Stimulated activated CD4-positive, alpha-beta T cell treated with anti-CD3 and anti-CD28 coated beads, Interleukin-1b, Interleukin-23, amount 100 ng/mL, for 1 hour (primary cell): ENCODE measurements at places on chromosomes 6 and 20.

DNA sequence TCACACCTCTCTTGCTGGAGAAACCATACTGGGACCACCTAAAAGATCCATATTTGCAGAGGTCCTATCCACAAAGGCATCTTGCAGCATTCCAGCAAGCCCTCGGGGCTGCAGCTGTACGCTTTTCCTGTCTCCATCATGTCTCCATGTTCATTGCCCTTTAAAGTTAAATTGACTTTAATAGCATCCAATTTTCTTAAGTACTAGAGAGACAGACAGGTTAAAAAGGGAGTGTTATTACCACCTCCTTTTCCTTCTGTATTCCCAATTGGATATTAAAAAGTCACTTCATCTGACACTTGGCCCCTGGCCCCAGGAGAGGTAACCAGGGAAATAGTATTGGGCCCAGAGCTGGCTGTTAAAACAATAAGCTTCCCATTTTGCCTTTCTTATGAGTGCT is 178.6 kb downstream of the UNC5CL start:
- DNase-seq: no peak

DNA sequence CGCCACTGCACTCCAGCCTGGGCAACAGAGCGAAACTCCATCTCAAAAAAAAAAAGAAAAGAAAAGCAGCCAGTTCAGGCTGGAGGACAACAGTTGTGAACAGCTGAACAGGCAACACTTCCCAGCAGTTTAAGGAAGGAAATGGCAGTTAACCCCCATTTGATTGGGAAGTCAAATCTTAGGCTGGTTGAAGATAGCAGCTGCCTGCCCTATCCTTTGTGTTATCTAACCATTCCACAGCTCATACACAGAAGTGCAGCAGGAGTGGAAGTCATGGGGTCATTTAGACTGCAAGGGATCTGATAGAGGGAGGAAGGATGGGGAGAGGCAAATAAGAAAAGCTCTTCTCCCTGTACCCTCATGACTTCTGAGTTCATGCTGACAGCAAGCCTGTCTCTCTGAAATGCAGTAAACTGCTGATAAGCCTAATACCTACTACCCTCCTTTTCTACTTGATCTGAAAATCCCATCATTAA is 35.3 kb downstream of the KCTD20 start:
- no peak for DNase-seq

DNA sequence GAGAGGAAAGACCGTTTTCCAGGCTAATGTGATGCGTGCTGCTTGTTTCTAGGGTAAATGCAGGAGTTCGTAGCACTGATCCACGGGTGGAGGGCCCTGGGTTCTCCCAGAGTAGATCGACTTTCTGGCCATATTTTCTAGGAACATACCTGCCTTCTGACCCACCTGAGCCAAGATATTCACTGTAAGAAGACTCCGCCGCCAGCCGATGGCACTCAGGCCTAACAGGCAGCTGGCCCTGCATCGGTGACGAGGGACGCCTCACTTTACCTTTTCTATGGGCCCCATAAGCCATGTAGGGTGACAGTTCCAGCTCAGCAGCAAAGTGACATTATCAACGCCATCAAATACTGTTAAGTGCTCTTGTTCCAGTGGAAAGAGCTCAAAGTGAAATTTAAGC is 30.2 kb upstream of the FRMD1 start:
- no peak for DNase-seq

DNA sequence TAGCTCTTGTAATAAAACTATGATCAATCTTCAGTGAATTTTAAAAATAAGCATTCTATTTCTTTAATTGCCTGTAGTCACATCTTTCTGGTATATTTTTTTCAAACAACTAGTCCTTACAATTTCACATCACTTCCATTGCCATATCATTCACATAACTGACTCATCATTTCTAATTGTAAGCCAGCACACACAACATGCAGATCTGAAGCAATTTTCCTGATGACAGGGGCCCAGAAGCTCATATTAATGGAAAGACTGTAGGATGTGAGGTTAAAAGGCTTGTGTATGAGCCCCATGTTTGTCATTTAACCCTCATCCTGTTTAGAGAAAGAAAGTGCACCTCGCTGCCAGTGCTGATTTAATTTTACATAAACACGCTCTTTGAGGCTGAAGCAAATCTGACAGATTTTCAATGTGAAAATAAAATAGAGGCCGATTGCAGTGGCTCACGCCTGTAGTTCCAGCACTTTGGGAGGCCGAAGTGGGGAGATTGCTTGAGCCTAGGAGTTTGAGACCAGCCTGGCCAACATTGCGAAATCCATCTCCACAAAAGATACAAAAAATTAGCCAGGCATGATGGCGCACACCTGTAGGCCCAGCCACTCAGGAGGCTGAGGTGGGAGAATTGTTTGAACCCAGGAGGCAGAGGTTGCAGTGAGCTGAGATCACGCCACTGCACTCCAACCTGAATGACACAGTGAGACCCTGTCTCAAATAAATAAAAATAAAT is 40.1 kb upstream of the LTV1 start:
- DNase-seq: no peak

GRCh38 chr6:34657037-34657306 is 39.6 kb downstream of the ILRUN start:
- DNase-seq: no peak

DNA sequence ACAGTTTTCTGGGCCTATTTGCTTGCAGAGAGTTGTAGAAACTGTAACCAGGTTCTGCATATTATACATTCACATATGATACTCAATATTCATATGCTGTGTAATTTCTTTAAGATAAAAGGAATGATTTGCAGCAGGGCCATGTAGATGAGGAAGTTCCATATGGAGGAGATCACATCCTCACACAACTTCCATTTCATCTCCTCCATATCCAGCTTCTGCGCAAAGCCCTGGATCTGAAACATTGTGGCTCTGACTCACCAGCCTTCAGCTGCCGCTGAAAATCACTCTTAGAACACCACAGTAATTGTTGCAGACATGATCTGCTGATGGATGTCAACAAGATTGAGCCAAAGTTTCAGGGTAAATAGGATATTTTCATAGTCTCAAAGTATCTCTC is 57.7 kb downstream of the PXDC1 start:
- no peak for DNase-seq

DNA sequence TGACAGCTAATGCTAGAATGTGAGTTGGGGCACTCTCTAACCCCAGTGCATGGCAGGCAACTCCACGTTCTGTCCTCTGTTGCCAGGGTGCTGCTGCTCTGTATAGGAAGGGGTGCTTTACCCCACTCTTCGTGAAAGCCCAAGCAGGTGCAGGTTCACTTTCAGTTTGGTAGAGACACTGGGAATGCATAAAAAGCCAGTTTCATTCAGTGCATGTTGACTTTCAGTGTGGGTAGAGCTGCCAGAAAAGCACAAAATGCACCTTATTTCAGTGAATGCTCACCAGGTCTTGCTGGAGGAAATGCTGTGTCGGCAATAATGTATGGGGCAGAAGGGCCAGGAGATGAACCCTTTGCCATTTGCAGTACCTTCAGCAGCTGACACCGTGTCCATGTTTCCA is 62.1 kb upstream of the ADGRB3 start:
- no peak for DNase-seq

DNA sequence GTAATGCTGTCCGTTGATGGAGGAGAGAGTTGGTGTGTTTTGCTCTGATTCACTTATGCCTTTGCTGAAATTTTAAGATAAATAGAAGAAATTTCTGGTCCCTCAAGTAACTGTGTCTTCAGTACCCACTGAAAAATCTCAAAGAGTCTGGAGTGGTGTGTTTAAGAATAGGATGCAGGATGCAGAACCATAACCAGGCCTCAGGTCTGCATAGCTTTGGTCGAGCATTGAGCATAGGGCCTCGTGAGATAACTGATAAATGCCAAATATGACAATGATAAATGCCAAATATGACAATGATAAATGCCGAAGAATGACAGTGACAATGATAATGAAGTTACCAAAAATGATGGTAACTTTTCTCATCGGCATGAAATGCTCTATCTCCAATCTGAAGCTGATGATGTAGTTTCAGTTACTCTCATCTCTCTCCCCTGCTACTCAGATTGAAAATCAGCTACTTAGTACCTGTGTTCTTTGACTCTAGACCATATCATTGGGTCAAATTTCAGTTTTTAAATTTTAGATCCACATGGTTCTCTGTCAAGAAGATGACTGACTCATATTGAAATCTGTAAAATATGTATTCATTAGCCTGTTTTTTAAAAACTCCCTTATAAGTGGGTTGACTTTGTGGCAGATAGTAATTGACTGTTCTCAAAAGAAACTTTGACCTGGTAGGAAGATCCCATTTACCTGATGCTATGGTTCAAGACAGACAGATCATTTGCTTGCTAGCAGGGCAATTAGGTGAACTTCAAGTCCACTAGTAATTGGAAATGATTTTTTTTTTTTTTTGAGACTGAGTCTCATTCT is 96.6 kb downstream of the SLC16A10 start:
- no peak for DNase-seq
